ENCODE measurements at places on chromosomes 5 and 9. TPM values are rescaled to one million over a fixed set of nuclear protein-coding genes. Genes with fewer than 3 reads are reported as not detected.

Gene SMIM32
- 2.4 TPM for polyA plus RNA-seq

Gene FCN1
- not detected for polyA plus RNA-seq

Gene BARX1
- polyA plus RNA-seq: not detected

Gene LRRC70
- 0.35 TPM for polyA plus RNA-seq

Gene SH3TC2
- polyA plus RNA-seq: 0.59 TPM

Gene EFNA5
- polyA plus RNA-seq: 33.8 TPM

Gene MXD3
- not detected for polyA plus RNA-seq

Gene TMEM252
- not detected for polyA plus RNA-seq

Gene HABP4
- polyA plus RNA-seq: 43.1 TPM

Gene IFNB1
- not detected for polyA plus RNA-seq

Gene NDUFS4
- 502 TPM for polyA plus RNA-seq

Gene NME5
- 113 TPM for polyA plus RNA-seq

Gene CPEB4
- polyA plus RNA-seq: 74.1 TPM

Gene KCNV2
- not detected for polyA plus RNA-seq

Gene NUTM2F
- polyA plus RNA-seq: not detected

Gene CDC25C
- not detected for polyA plus RNA-seq

Gene CA9
- polyA plus RNA-seq: not detected

Gene PCDHGC5
- 0.34 TPM for polyA plus RNA-seq
